ENCODE measurements at places on chromosomes 2 and 18.

DNA sequence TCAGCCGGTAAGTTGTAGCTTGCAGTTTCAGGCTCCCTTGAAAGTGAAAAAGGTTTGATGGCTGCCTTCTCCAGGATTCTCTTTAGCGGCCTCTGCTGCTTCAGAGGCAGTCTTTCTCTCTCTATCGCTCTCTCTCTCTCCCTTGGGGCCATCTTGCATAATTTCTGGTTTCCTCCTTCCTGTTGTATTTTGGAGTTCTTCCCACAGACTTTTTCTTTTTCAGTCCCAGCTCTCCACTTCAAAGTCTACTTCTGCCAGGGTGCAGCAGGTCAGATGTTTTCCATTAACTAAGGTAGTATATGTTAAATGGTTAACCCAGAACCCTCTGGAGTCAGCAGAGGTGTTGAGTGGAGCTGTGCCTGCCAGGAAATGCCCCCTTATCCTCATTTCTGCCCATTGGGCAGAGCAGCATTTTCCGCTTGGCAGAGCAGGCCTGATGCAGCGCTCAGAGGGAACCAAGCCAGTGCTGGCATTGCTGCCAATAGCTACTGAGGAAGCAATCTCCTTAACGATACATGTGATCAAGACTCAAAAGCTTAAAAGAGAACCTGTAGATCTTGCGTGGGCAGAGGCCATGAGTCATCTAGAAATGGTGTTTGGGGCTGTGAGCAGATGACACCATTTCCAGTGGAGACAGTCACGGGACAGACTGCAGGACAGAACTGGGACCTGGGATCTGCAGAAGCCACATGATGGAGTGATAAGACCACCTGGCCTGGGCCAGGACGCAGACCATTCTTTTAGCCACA is 20.8 kb downstream of the DBI start:
- DNase-seq = no peak

- no peak for DNase-seq
These were observed 183.1 kb upstream of the ARL4C start for GRCh38 chr2:234679741-234680687.

DNA sequence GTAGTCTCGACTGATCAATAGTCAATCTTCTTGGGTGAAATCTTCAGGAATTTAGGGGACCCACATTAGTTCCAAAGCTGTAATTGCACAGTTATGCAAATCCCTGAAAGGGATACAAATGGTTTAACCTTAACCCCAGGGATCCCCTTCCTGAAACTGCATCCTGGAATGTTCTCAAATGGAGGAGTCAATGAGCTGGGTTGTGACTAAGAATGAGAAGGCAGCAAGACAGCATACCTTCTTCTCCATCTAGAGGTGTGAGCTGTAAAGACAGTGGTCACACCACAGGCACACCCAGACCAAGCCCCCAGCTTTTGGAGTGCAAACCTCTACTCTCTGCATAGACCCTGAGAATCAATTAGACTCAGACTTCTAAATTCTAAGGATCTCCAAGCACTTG is 164.7 kb upstream of the MEIS1 start:
- no peak for DNase-seq

DNA sequence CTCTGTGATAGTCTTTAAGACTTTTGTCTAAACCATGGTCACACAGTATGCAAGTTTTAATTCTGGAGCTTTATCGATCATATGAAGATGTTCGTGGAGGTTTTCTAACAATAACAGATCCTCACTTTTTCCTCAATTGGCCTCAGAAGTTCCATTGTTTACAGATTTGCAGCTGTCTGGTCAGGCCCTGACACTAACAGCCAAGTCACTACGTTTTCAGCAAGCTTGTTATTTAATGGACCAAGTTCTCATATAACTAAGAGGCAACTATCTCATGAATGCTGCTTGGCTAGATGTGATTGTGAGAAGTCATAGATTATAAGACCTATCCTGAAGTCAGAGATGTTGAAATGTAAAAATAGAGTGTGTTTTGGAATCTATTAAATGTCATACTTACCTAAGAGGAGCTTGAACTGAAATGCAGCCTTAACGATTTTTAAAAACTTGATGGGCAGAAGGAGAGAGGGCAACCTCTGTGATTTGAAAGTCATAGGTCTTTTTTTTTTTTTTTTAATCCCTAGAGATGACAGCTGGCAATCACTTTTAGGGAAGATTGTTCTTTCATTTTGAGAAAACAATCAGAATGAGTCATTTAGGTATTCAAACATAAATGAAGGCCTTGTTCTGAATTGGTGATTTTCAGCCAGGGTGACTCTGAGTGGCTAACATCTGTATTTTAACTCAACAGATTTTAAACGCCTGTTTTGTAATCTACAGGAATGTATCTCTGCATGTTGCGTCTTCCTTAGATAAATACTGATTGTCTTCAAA is 48.4 kb upstream of the NEMP2 start:
- no peak for DNase-seq

DNA sequence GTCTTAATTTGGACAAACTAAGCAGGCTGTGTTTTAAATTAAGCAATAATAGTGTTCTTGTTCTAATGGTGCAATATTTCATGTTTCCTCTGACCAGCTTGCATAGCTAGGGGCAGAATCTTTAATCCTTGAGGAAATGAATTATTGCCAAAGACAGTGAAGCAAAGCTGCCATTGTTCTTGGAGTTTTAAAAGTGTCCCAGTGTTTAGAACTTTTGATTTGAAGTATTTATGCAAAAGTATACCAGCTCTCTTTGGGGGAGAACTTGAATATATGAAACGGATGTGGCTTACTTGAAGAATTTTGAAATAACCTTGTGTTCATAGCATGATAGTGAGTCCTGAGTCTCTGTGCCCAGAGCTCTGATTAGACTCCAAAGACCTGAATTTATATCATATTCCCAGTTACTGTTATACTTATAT is 33.4 kb downstream of the ITGA6 start:
- DNase-seq = no peak

DNA sequence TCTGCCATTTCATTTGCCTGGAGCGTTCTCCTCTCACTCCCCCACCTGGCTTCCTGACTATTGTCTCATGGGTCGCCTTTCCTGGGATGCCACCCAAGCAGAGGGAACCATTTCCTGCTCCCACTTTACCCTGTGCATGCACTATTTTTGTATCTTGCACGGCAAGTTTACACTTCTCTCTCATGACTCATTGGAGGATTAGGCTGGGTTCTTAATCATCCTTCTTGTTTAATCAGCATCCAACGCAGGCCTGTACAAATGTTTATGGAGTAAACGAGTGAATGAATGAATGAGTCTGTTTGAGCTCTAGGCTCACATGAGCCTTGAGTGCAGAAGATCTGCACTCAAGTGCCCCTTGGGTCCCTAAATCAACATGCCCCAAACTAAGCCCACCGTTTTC is 3.8 kb upstream of the ARHGAP25 start:
- DNase-seq = no peak

DNA sequence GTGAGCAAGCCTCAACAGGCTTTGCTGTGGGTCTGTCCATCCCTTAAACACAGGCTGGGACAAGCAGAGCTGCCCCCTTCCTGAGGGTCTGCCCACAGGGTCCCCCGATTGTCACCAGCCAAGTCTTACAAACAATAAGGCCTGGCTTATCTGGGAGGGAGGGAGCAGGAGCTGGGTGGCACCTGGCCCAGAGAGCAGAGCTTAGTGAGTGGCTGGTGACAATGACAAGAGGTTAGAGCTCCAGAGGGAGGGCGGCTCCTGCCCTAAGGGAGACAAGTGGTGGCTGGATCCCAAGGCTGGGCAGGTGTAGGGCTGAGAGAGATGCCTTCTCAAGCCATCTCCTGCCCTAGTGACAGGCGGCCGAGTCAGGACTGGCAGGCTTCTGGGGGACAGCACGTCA is 125.5 kb downstream of the KLHL29 start:
- no peak for DNase-seq

DNA sequence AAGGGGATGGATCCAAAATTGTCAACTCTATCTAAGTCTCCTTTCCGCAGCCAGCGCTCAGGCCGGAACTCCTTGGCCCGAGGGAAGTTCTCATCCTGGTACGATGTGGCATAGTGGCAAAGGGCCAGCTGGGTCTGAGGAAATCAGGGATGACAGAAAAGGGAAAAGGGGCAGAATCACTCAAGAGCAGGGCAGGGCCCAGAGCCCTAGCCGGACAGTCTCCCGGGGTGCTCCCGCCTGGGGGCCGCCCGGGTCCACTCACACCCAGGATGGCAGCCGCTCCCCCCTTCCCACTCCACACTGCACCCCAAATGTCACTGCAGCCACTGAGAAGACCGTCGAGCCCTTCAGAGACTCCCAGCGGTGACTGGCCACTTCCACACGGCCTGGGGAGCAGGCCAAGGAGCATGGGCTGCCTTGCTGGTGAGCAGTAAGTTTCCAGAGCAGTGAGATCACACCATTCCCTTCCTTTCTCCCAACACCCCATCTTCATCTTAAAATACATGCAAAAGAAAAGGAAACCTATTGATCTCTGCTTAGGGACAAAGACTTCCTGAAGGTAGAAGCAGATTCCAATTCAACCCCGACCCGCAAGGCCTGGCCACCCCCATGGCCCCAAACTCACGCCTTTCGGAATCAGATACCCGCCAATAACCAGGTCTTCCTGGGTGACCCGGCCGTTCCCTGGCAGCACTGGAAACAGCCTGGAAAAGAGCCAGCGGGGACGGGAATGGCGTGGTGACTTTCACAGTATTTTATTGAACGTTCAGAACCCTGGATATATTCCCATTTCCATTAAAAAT is 26.7 kb downstream of the CYP27C1 start:
- DNase-seq = no peak

GRCh38 chr2:44596537-44597320 is 235.0 kb downstream of the CAMKMT start:
- no peak for DNase-seq

- DNase-seq = no peak
These were observed 114.4 kb upstream of the CHRNA1 start for GRCh38 chr2:174878537-174879147.

- no peak for DNase-seq
These were observed 8.6 kb downstream of the SPR start for GRCh38 chr2:72895759-72896281.
